ENCODE measurements at places on chromosomes 1 and 21.

- DNase-seq = no peak
These were observed 405.9 kb upstream of the B3GALT2 start for GRCh38 chr1:193592317-193592716.

DNA sequence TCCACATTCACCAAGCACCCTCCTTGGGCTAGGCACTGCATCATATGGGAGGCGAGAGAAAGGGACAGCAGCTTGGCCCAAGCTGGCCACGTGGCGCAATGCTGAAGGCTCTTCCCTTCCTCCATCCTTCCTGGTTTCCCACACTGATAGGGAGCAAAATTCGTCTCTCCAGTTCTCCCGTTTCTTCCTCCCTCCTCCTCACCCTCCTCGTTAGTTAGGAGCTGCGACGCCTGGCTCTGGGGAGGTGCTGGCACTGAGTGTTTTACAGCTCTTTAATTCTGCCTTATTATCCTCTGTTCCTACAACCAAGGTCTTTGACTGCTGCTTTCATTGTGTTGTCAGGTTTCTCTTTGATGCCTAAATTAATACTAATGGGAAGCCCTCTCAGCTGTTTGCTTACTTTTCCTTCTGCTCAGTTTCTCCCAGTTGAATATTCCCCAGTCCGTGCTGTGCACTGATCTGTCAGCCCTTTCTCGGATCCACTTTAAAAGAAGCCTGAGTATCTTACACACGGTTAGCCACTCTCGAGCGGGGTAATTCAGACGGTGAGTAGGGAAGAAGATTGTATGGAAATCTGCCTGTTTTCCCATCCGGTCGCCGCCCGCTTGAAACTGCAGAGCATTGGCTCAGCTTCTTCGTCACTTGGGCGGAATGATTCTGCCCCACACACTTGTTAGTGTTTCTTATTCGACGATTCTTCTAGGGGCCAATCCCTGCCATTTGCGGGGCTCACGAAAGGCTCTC lies 56.2 kb upstream of the SMYD2 start:
- DNase-seq = no peak

DNA sequence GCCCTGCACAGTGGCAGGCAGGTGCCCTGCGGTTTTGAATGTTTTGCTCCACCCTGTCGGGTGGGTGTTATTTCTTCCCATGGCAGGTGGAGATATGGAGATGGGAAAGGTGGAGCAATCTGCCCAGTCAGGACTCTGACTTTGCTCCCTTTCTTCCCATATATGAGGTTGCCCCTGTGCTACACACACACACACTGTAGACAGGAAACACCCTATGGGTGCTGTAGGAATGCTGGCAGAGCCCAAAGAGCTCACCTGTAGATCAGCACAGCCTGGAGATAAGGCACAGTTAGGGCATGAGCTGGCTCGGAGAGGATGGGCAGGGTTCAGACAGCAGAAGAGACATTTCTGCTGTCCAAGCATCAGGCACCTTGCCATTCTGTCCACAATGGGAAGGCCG lies 246.0 kb upstream of the AJAP1 start:
- DNase-seq = no peak

GRCh38 chr1:227895828-227896685 lies 51.7 kb downstream of the WNT9A start:
- DNase-seq = no peak

DNA sequence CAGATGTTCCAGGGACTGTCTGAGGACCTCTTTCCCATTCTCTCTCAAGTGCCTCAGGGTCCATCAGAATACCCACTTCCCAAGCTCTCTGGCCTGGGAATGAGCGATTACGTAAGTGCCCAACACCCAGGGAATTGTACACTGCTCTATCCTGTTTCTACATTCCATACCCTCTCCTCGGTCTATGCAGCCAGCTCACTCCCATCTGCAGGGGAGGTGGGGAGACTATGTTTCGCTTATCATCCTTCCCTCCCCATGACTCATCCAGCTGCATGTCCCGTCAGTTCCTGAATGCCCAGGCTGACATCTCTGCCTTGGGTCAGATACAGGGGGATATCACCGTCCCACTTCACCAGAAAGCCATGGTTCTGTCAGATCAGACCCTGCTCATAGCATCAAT lies 34.5 kb upstream of the CD1D start:
- no peak for DNase-seq

- no peak for DNase-seq
These were observed 13.7 kb upstream of the TMEM51 start for GRCh38 chr1:15139654-15140350.

- DNase-seq = no peak
These were observed 216.4 kb downstream of the LTN1 start for GRCh38 chr21:28776251-28776650.

GRCh38 chr1:110485725-110486124 lies 33.2 kb downstream of the KCNA10 start:
- DNase-seq = no peak

DNA sequence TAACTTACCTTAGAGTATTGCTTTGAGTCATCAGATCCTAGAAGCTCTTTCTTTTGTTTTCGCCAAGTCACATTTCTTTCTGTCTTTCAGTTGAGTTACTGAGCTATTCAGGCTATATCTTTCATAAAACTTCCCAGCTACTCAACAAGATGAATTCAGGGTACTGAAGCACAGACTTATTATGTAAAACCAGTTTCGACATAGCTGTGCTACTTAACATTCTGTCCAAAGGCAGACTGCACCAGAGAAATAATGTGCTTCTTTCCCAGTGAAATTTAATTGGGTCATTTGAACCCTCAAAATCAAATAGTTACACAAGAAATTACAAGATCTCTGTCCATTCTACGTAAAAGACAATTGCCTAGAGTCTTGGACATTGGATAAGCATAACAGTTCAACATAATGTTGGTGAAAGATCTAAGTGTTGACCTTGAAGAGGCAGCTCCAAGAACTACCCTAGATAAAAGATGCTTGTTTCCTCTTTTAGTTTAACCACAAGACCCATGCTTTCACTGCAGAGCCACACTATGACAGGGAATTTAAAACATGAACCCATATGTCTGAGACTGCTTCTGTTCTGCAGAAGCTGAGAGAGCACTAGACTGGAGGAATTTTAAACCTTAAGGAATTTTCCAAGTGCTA lies 163.2 kb downstream of the LRRC40 start:
- no peak for DNase-seq

GRCh38 chr1:211326528-211327345 lies at the start of gene TRAF5:
Gene TRAF5 (plus strand): TSS chr1:211326833. CDS start chr1:211353240, 26,407 bp downstream.
- DNase-seq = peak; percentile 40

DNA sequence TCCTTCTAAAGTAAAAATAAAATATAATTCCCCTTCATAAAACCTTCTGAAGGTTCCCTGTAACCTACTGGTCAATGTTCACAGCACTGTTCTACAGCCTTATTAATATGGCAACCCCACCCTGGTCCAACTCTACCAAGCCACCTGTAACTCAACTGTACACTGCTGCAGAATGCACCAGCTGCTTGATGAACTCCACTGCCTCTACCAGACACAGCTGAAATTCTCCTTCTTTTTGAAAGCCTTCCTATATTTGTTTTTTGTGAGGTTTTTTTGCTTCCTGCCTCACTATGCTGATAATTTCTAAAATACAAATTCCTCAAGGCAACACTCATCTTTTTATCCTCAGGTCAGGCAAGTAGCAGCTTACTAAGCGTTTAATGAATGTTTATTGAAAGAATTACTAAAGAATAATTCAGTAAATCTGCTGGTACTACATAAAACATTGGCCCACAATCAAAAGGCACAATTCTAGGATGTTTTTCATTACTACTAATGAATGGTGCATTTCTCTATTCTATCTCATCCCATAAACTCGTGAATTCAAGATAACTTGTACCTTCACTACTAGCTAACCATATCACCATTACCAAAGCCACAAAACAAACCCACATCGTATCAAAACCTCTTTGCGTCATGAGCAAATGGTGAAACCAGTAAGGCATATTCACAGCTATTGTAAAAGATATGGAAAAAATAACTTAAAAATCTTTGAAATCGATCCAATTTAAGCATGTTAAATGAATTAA lies 2.4 kb downstream of the SSX2IP start:
- DNase-seq = no peak

- no peak for DNase-seq
These were observed 105.4 kb upstream of the PDC start for GRCh38 chr1:186566140-186566855.

DNA sequence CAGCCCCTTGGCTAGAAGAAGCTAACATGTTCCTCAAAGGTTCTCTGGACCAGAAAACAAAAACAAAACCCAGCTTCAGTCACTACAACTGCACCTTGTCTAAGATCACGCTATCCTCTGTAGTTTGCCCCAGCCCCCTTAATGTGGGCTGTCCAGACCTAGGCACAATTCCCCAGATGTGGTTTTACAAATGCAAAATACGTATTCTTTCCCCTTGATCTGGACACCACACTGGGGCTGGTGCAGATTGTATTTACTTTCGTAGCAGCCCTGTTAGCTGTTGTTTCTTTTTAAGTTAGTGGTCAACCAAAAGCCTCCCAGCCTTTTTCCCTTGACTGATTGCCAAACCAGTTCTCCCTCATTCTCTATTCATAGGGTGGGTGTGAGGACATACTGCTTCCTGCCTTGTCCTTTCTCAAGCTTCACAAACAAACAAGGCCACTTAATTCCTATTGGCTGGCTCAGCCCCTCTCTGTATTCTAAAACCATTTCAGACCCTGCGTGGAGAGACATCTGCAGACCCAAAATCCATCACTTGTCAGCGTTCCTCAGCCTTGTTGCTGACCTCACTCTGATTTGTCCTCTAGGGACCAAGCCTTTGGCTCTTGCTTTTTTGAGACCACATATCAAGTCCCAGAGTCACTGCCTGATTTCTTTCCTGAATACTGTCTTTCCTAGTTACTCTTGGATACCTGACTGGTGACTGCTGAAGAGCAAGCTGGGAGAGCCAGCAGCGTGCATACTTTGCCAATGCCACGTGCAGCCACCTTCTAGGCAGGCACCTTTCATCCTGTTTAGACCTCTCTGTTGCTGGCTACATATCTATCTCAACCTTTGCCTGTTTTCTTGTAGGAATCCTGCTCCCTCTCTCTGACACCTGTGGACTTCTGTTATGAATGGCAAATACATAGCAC lies 96.4 kb upstream of the RAB3GAP2 start:
- DNase-seq = no peak

DNA sequence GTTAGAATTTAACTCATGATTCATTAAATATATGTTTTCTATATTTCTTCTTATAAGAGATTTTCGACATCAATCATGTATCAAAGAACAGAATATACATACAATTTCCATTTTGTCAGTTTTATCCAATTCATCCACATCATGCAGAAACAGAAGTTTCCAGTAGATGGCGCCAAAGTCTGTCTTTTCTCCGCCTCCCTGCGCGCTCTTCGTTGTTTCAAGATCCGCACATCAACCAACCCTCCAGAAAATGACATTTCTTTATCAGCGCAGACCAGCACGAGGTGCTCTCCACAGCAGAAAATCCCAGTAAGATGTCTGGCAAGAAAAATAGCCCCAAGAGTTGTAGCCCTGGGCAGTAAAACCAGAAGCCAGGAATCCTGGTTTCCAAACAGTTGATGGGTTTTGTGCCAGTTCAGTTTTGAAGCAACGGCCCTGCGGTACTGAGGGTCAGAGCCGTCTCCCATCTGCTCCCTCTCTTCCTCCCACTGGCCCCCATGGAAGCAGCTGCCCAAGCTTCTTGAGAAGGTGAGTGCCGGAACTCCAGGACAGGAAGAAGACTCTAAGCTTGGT lies 38.6 kb upstream of the GPR137B start:
- DNase-seq = peak; percentile 73

DNA sequence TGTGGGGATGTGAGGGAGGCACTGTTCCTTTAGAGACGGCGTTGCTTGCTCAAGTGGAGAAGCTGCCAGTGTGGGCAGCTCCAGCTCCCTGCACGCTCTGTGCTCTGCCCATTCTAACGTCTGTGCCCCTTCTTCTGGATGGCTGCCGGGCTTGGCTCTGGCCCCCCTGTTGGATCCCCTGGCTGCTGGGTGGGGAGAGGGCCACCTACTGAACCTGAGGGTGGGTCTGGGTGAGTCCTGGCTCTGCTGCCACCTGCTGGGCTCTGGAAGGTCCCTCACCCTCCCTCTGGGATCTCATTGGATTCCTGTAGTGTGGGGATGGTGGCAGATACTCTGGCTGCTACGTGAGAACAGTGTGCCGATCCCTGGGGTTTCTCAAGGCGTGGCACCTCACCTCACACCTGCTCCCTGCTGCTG lies 5.0 kb downstream of the PFKL start:
- no peak for DNase-seq

GRCh38 chr1:32953495-32953894 lies 11.1 kb downstream of the RNF19B start:
- DNase-seq = no peak

GRCh38 chr1:10283318-10283984 lies 73.1 kb downstream of the KIF1B start:
- DNase-seq = no peak

DNA sequence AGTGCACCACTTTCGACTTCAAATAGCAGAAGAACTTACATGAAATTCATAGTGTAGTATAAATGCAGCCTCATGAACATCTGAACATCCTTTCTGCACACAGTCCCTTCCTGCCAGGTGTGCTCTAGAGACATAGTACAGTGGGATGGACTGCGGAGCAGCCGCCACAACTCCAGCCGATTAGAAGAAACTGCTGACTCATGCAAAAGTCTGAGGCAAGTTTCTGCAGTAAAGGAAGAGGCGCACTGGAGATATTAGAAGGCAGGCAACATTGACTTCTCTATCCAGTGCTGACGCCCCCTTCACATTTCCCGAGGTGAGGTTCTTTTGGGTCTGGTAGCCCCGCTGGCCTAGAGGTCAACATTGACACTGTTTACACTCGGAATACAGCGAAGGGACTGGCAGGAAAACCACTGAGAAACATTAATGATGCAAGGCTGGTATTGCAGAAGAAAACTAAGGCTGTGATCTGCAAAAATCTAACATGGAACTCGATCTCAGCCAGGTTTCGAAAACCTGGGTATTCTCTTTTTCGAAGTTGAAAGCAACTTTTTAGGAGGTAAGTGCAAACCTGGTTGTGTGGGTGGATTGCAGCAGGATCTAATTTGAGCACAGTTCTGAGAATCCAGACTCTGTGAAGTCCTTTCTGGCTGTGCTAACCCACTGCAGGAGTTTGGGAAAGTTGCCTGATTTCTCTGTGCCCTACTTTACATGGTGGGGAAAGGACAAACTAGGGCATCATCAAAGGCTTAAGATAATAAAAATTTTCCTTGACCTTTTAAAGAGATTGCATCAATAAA lies 90.7 kb downstream of the CDC7 start:
- DNase-seq = no peak
